Vagina (tissue), 2 donors: ENCODE measurements at places on chromosomes 12 and 14.
A peak's percentile ranks its signal among the peaks of the same experiment; 100 is the strongest.

GRCh38 chr14:75047506-75047905, 3.8 kb downstream of the MLH3 start:
- H3K27ac ChIP-seq: no peak overlapping the region
- no peak for DNase-seq
- H3K36me3 ChIP-seq: no peaks in the 10 kb centered on the region
- H3K4me3 ChIP-seq: no peak overlapping the region
- no peaks in the 10 kb centered on the region for H3K27me3 ChIP-seq

DNA sequence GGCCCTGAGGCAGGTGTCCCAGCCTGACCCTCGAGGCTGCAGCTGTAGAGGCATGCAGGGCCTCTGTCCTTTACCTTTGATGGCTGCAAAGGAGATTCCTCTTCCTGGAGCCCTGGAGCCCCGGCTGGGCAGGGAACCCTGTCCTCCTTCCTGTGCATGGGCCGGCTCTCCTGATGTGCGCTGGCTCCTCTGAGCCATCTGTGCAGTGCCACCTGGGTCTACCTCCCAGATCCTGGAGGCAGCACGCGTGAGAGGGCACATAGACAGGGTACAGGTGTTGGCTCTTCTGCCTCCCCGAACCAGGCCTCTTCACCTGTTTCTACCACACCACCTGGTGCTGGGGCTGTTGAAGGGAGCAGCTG, 115.1 kb downstream of the BEGAIN start:
- H3K4me3 ChIP-seq: no peak overlapping the region
- H3K4me1 ChIP-seq: no peaks in the 10 kb centered on the region
- no peak for DNase-seq

DNA sequence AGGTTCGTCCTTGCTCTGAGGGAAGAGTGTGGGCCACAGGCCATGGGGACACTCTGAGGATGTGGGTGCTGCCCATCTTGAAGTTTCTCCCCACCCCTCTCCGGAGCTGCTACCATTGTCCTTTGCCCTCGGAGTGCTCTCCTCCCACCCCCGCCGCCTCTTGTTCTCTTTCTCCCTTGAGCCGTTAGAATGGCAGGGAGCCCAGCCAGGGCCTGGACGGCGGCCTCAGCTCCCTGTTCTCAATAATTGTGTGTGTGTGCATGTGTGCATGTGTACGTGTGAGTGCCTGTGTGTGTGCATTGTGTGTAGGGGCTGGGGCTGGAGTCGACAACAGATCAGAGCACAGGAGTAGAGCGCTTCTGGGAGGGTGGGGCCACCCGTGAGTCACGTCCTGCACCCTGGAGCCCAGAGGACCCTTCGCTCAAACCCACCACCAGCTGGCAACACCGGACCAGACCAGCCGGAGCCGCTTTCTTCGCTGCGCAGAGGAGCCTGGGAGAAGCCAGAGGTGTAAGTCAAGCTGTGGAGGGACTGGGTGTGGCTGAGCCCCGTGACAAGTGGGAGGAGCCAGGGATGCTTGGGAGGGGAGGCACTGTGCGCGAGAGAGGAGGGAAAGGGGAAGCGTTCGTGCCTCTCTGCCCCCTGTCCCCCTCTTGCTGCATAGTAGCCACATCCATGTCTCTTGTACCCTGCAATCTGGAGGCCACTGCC, 25.9 kb upstream of the KCNA5 start:
- no peak overlapping the region for H3K4me3 ChIP-seq
- no peak overlapping the region for H3K27ac ChIP-seq
- H3K4me1 ChIP-seq: no peaks in the 10 kb centered on the region
- no peaks in the 10 kb centered on the region for H3K36me3 ChIP-seq
- H3K27me3 ChIP-seq: no peaks in the 10 kb centered on the region

DNA sequence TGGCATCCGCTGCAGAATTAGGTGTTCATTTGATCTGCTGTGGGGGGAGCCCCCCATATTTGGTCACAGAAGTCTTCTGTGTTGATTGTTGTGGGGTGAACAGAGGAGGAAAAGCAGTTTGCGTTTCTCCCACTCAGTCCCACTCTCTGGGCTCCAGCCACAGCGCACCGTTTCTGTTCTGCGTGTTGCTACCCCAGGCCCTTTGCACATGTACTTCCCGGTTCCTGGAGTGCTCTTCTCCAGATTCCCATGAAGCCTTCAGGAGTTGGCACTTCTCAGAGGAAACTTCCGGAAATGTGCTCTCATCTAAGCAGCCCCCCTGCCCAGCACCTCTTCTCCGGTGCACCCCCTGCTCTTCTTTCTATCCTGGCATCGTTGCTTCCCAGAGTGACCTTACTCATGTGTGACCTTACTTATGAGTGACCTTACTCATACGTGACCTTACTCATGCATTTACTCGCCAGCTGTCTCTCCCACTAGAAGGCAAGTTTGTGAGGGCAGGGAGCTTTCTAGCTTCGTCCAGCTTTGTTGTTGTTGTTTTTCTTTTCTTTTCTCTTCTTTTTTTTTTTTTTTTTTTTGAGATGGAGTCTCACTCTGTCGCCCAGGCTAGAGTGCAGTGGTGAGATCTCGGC, 93.7 kb downstream of the SCARB1 start:
- no peak overlapping the region for H3K27ac ChIP-seq
- H3K4me3 ChIP-seq: no peak overlapping the region
- DNase-seq: no peak

DNA sequence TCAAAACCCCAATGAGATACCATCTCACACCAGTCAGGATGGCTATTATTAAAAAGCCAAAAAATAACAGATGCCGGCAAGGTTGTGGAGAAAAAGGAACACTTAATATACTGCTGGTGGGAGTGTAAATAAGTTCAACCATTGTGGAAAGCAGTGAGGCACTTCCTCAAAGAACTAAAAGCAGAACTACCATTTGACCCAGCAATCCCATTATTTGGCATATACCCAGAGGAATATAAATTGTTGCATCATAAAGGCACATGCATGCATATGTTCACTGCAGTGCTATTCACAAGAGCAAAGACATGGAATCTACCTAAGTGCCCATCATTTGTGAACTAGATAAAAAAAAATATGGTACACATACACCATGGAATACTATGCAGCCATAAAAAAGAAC, 59.9 kb downstream of the MGST1 start:
- no peak overlapping the region for H3K27ac ChIP-seq
- H3K4me3 ChIP-seq: no peak overlapping the region
- no peak for DNase-seq
- H3K36me3 ChIP-seq: no peaks in the 10 kb centered on the region
- H3K4me1 ChIP-seq: no peaks in the 10 kb centered on the region

DNA sequence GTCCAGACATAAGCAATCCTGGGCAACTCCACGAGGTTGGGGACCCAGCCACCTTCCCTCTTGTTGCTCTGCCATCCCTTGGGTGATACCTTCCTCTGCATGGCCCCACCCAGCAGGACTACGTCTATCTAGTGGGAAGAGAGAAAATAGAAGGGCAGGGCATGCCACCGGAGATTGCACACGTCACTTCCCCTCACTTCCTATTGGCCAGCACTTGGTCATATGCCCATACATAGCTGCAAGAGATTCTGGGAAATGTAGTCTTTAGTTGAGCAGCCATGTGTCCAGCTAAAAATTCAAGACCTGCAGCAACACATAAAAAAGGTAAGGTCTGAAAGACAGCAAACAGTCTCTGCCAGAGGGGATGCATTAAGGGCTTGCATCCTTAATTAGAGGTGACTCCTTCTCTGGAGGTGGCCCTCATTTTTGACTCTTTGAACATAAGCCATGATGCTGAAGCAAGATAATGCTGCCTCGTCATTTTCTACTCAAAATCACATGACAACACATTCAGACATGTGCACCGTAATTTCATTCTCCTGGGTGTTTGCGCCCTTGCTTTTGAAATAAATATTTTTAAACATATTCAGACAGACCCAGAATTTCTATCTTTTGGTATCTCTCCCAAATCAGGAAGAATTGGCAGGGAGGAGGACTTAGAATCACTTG, 91.8 kb upstream of the PWP1 start:
- H3K4me3 ChIP-seq: no peak overlapping the region
- no peaks in the 10 kb centered on the region for H3K36me3 ChIP-seq
- no peaks in the 10 kb centered on the region for H3K27me3 ChIP-seq
- no peak for DNase-seq
- no peak overlapping the region for H3K27ac ChIP-seq

- no peak for DNase-seq
- peaks cover 5% of the 10 kb centered on the region for H3K4me1 ChIP-seq
- no peaks in the 10 kb centered on the region for H3K36me3 ChIP-seq
Measured at GRCh38 chr12:6187948-6188793, 12.0 kb upstream of the CD9 start.

DNA sequence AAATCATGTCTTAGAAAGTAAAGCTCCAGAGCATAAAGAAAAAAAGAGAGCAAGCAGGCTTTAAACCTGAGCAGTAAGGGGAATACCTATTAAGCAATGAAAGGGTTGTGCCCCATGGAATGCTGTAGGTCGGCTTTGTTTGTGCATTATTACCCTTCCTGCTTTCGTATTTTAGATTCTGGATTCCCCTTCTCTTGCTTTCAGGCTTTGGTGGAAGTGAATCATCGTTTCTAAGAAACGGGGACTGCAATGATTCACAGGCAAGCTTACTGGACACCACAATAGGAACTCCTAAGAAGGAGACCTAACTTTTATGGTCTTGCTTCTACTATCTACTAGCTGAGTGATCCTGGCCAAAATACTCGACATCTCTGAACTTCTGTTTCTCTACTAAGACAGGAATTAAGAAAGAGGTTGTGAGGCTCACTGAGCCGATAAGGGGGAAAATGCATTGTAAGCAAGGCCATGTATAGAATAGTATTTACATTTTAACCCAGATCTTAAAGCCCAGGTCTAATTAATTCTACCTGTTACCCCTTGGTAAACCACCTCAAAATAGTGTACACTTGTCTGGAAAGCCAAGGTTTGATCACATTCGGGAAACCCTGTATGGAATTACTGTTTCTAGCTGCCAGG, 1.2 kb upstream of the BMAL2 start:
- no peak for DNase-seq
- peak overlapping the region; percentile 60 for H3K27ac ChIP-seq
- H3K4me3 ChIP-seq: no peak overlapping the region
- H3K4me1 ChIP-seq: peaks cover 22% of the 10 kb centered on the region

- no peaks in the 10 kb centered on the region for H3K36me3 ChIP-seq
- H3K27ac ChIP-seq: peak overlapping the region; percentile 92
- peaks cover 53% of the 10 kb centered on the region for H3K4me1 ChIP-seq
- H3K4me3 ChIP-seq: peak overlapping the region; percentile 85
Measured at GRCh38 chr14:65101631-65102440, 481 bp downstream of the MAX start.

DNA sequence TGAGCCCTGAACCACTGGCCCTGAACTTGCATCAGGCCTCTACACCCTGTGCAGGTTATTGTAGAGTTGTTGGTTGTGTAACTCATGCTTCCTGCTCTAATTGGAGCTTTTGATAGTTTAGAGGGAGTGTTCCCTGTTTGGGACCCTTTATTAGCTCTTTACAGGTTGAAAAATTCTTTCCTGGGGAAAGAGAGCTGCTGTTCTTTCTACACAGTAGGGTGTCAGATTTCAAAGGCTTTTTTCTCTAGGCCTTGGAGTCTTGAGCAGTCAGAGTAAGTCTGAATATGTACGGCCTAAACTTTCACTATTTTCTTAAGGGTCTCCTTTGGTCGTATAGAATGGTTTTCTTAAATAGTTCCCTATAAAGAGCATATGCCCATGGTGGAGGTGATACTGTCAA, 60.8 kb upstream of the NEDD1 start:
- H3K36me3 ChIP-seq: no peaks in the 10 kb centered on the region
- no peak overlapping the region for H3K27ac ChIP-seq
- H3K4me3 ChIP-seq: no peak overlapping the region
- H3K27me3 ChIP-seq: no peaks in the 10 kb centered on the region

DNA sequence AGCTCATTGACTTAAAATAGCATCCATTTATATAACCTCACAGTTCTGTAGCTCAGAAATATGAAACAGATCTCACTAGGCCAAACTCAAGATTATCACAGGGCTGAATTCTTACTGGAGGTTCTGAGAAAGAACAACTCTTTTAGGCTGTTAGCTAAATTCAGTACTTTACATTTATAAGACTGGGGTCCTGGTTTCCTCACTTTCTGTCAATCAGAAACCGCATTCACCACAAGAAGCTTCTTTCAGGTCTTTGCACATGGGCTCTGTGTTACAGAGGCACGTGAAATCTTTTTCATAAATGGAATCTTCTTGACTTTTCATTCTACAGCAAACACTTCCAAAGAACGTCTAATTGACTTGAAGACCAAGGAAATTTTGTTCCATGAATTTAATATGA, 876.3 kb upstream of the FOXG1 start:
- no peaks in the 10 kb centered on the region for H3K36me3 ChIP-seq
- no peak overlapping the region for H3K4me3 ChIP-seq
- H3K27me3 ChIP-seq: no peaks in the 10 kb centered on the region
- no peak for DNase-seq
- no peaks in the 10 kb centered on the region for H3K4me1 ChIP-seq
- H3K27ac ChIP-seq: no peak overlapping the region

- DNase-seq: no peak
- H3K4me1 ChIP-seq: peaks cover 74% of the 10 kb centered on the region
- peak overlapping the region; percentile 92 for H3K4me3 ChIP-seq
- H3K36me3 ChIP-seq: no peaks in the 10 kb centered on the region
Measured at GRCh38 chr14:93112891-93113677, 2.6 kb downstream of the ITPK1 start.

- peaks cover 8% of the 10 kb centered on the region for H3K4me1 ChIP-seq
- DNase-seq: no peak
- H3K27me3 ChIP-seq: no peaks in the 10 kb centered on the region
- no peak overlapping the region for H3K4me3 ChIP-seq
- H3K36me3 ChIP-seq: no peaks in the 10 kb centered on the region
Measured at GRCh38 chr12:67515679-67516340, 132.7 kb upstream of the DYRK2 start.

- peaks cover 14% of the 10 kb centered on the region for H3K4me1 ChIP-seq
- no peak for DNase-seq
- no peak overlapping the region for H3K4me3 ChIP-seq
Measured at GRCh38 chr14:22449600-22449905, 139.5 kb downstream of the DAD1 start.

DNA sequence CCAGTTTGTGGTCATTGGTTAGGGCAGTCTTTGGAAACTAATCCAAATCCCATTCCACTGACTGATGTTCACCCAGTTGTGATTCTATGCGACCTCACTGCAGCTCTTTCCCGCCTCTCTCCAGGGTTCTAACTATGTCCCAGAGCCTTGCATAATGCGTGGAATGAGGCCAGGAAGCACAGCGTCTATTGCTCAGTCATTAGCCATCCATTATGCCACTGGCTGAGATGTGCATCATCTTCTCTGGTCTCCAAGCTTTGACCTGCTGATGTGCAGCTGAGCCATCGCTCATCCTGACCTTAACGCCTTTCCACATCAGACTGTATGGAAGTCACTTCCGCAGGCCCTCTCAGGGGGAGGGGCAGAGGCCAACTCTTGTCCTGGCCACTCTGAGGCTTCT, 115.4 kb upstream of the VRK1 start:
- H3K36me3 ChIP-seq: no peaks in the 10 kb centered on the region
- H3K27ac ChIP-seq: no peak overlapping the region
- no peaks in the 10 kb centered on the region for H3K4me1 ChIP-seq
- H3K27me3 ChIP-seq: no peaks in the 10 kb centered on the region
- DNase-seq: no peak

- H3K36me3 ChIP-seq: no peaks in the 10 kb centered on the region
- no peak for DNase-seq
- peaks cover 29% of the 10 kb centered on the region for H3K4me1 ChIP-seq
- H3K4me3 ChIP-seq: peak overlapping the region; percentile 36
- H3K27me3 ChIP-seq: no peaks in the 10 kb centered on the region
Measured at GRCh38 chr14:36580856-36581831, 1.3 kb downstream of the NKX2-8 start.

- peaks cover 29% of the 10 kb centered on the region for H3K4me1 ChIP-seq
- H3K27ac ChIP-seq: no peak overlapping the region
- no peaks in the 10 kb centered on the region for H3K36me3 ChIP-seq
Measured at GRCh38 chr12:2160043-2160442, 107.3 kb downstream of the CACNA1C start.

- no peak overlapping the region for H3K4me3 ChIP-seq
Measured at GRCh38 chr12:4012977-4013968, 140.1 kb upstream of the PARP11 start.
